ENCODE measurements at places on chromosomes 3 and 15.

GRCh38 chr3:171157286-171157685 is 130.8 kb upstream of the SLC2A2 start:
- no peak for DNase-seq

DNA sequence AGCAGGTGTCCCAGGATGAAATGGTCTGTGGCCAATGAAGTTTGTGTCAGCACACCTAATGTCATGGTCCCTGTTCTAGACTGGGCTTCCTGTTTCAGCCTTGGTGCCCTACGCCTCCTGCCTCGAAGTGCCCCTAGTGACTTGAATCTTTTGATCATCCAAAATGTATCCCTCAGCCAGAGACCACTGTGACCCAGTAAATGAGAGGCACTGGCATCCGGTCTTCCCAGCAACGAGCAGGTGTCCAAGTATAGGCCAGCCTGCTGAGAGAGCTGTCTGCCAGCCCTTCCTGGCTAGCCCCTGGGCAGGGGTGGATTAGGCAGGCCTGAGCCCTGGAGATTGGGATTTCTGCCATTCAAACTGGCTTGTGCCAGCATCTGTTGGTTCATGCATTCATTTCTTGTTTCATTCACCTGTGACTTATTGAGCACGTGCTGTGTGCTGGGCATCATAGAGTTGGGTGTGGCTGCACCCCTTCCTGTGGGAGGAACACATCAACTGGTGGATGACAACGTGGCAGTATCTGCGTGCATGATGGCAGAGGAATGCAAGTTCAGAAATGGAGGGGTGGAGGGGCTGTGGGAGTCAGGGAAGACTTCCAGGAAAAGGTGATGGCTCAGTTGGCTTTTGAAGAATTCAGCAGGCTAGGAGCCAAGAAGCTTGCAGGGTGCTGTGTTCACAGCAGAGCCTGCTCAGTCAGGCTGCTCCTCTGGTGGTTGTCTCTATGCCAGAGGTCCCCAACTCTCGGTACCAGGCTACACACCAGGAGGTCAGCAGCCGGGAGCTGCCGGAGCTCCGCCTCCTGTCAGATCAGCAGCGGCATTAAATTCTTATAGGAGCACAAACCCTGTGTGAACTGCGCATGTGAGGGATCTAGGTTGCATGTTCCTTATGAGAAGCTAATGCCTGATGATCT is 21.6 kb downstream of the ESYT3 start:
- DNase-seq, result no peak

GRCh38 chr3:169400874-169401273 is 262.6 kb downstream of the MECOM start:
- DNase-seq, result no peak

DNA sequence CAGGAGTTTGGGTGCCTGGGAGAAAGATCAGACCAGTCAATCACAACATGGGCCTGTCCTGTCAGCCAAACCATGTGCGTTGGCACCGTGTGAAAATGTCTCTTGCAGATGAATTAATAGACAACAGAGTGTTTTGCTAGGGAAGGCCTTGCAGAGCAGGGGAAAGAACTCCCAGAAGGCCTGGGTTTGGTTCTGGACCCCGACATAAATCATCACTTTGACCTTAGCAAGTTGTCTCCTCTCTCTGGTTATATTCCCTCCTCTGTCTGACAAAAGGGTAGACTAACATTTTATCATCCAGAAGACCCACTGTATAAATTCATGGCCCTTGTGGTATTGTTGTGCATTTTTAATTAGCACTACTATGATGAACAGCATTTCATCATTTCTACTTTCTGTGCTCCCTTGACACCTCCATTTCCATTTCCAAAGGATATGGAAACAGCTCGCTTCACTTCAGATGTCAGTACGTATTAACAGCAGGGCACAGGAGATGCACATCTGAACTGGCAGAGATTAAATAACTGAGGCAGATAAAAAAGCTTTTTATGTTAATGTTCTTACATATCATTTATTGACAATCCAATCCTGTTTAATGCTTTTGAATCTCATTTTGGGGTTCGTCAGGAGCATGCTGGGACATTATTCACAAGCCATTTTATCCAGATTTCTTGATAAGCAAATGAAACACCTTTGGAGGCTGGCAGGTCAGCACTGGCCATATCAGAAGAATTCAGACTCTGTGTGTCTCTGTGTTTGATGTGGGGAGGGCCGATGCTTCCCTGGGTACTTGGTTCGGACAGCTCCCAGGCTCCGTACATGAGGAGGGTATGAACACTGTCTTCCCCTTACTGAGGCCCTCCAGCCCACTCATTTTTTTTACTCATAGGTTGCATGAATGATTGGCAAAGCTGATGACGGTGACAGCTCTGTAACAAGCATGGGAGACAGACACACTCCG is 28.2 kb upstream of the IL12A start:
- no peak for DNase-seq

- peak; percentile 21 for DNase-seq
These were observed 187.9 kb downstream of the OPA1 start for GRCh38 chr3:193780810-193781478.

- DNase-seq, result no peak
These were observed 119.2 kb downstream of the CORO2B start for GRCh38 chr15:68697711-68698690.

DNA sequence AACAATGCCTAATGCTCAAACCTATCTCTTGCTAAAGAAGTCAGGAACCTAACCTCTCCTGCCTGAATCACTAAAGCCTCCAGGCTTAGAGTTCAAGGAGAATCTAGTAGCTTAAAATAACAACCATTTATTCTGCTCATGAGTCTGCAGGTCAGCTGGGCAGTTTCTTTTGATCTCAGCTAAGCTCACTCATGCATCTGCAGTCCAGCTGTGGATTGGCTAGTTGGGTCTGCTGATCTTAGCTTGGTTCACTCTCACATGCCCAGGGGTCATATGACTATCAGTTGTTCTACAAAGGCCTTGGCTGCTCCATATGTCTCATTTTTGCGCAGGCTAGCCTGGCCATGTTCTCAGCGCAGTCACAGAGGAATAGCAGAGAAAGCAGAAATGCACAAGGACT is 109.2 kb upstream of the STT3B start:
- no peak for DNase-seq

GRCh38 chr15:35696767-35697231 is 150.8 kb upstream of the DPH6 start:
- no peak for DNase-seq

DNA sequence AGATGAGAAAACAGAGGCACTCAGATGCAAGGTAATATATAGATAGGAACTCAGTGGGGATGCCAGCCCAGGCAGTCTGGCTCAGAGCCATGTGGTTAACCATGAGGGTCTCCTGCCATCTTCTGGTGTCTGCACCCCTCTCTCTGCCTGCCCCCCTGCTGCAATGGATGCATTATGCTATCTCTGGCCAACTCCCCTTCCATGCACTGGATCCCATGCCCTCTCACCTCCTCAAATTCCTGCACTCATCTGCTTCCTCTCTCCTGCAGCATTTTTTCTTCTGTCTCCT is 163.2 kb downstream of the STT3B start:
- DNase-seq, result no peak

DNA sequence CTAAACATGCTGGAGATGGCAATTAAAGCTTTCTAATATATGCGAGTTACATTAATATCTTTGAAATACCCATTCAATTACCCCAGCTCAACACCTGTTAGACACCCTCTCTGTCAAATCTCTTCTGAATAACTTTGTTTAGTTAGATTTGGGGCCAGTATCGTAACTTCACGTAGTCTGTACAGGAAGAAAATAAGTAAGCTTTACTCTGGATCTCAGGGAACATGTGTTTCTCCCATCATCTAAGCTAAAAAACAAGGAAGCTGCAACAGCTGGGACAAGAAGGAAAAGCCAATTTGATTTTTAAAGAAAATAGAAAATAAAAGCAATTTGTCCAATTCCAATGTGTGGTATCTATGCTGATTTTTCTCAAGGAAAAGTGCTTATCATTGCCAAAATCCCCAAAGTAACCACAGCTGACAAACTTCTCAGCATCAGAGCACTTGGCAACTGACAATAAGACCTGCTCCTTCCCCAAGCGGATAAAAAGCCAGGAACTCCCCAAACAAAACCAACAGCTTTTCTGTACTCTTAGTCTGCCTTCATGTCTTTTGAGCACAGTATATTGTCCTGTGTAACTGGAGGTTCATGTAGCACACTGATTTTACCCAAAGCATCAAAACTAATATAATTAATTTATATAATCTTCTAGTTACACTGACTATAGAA is 279.1 kb downstream of the ZBTB20 start:
- DNase-seq, result no peak

GRCh38 chr15:90401495-90401894 is 13.5 kb downstream of the IQGAP1 start:
- no peak for DNase-seq

GRCh38 chr3:17730318-17730967 is 12.0 kb downstream of the TBC1D5 start:
- DNase-seq, result no peak

DNA sequence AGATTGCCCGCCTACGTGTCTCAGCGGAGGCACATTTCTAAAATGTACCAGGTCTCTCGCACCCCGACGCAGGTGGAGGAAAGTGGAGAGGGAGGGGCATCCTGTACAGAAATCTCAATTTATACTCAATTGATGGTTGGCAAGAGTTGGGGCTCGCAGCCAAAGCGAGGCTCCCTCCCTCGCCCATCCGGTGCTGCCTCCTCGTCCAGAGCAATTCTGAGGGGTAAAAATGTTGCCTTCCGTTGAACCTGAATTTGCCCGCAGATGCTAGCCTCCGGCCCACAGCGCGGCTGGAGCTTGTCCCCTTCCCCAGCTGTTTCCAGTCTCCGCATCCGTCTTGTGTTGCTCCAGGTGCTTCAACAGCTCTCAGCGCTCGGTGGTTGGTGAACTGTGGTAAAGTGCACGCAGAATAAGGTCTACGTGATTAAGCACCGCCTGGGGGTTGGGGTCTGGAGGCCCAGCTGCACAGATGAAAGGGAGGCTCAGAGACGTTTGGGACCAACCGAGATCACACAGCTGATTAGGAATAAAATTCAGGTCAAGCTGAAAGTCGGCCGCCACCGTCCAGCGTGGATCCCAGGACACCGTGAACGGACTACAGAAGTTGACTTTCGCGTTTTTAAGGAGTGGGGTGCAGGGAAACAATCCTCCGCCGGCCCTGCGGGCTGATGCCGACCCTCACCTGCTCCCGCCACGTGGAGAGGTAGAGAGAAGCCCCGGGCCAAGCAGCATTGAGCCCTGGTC is 846 bp upstream of the POLG start:
- peak; percentile 31 for DNase-seq

DNA sequence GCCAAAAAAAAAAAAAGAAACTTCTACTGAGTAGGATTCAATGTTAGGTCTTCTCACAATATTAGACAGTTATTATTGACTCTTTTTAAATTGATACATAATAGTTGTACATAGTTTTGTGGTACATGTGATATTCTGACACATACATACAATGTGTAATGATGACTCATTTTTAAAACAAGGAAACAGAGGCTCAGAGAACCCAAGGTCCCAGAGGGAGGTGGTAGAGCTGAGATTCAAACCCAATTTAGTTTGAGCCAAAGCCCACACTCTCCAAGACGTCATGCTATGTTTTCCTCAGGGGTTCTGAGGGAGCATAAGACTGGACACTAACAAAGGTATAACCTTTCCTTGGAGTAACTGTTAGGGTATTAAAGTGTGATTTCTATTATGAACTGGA is 40.6 kb downstream of the MYO5C start:
- DNase-seq, result no peak

DNA sequence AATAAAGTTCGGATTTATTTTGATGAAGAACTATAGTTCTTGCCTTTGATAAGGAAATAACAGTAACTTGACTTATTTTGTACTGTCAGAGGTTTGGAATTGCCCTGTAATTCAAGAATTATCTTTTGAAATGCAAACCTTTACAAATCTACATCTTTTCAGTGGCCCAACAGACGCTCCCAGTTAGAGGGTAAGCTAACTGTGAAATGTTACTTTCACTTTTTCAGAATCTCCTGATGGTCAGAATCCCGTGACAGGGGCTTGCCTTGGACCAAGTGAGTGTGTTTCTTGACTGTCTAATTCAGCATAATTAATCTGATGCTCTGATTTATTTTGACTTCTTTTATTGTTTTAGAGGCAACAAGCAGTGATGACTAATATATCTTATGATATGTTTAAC is 262.5 kb downstream of the PLOD2 start:
- no peak for DNase-seq

DNA sequence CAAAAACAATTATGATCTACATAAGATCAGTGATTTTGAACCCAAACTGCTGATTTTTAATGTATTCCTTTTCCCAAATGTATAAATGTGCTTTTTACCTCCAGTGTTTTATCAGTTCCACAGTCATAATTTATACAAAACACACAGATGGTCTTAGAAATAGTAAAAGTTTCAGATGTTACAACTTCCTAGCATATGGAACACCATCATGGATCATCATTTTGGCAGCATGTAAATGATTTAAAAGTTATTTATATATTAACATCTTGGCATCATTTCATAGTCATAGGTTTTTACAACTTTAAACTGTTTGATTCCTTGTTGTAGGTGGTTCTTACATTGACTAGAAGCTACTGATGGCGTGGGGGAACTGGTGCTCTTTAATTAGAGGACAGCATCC is 1025.3 kb downstream of the ROBO1 start:
- no peak for DNase-seq

GRCh38 chr3:50652709-50653108 is 22.0 kb upstream of the DOCK3 start:
- peak; percentile 50 for DNase-seq

GRCh38 chr3:184172681-184173373 is 1.8 kb upstream of the AP2M1 start:
- DNase-seq, result no peak

GRCh38 chr3:27993051-27993450 is 248.4 kb upstream of the CMC1 start:
- no peak for DNase-seq

- no peak for DNase-seq
These were observed 297.2 kb downstream of the ARPP21 start for GRCh38 chr3:35936571-35936970.

- DNase-seq, result no peak
These were observed 32.4 kb downstream of the B3GALNT1 start for GRCh38 chr3:161072751-161073150.

DNA sequence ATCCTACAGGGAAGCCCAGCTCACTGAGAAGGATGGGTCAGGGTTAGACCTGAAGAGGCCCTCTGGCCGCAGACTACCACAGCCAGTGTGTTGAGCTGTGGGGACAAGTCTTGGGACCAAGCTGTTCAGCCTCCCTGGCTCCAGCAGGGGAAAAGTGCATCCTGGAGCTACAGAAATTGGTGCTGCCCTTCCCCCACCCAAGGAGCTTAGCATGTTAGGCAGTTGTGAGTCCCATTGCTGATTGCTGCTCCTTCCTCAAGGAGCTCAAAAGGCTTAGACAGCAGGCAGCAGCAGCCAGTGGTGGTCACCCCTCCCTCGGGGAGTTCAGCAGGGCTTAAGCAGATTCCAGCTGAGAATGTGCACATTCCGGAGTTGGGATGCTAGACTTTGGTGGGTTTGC is 165.6 kb downstream of the ATP8B4 start:
- DNase-seq, result no peak
